Smooth muscle cell of bladder (primary cell): ENCODE measurements at places on chromosomes 6 and 20. TPM values are rescaled to one million over a fixed set of nuclear protein-coding genes. Genes with fewer than 3 reads are reported as not detected.

Gene FLRT3
- total RNA-seq: 8.7 and 32.9 TPM in 2 replicates

Gene C20orf144
- 0.09 and 0.14 TPM in 2 replicates for total RNA-seq

Gene REM1
- 0.09 TPM in 1 of 2 replicates, not detected in the other for total RNA-seq

Gene BYSL
- 13.1 and 13.6 TPM in 2 replicates for total RNA-seq

Gene CAGE1
- total RNA-seq: 0.09 and 0.14 TPM in 2 replicates

Gene RAB44
- total RNA-seq: under 0.01 TPM in 2 replicates

Gene RAET1L
- not detected in 2 replicates for total RNA-seq

Gene TMC2
- 0.18 TPM in 1 of 2 replicates, not detected in the other for total RNA-seq

Gene FNDC11
- total RNA-seq: 0.46 and 0.57 TPM in 2 replicates

Gene TNXB
- total RNA-seq: 91.2 and 144 TPM in 2 replicates

Gene KCNK15
- 0.28 and 0.83 TPM in 2 replicates for total RNA-seq

Gene NHLRC1
- 1.3 and 1.8 TPM in 2 replicates for total RNA-seq

Gene PRSS16
- total RNA-seq: 0.28 TPM in 1 of 2 replicates, not detected in the other

Gene C6orf89
- 52.9 and 60.6 TPM in 2 replicates for total RNA-seq

Gene DLL1
- total RNA-seq: 0.46 and 3.1 TPM in 2 replicates

Gene PSORS1C2
- total RNA-seq: not detected in 2 replicates

Gene IYD
- total RNA-seq: not detected in 2 replicates

Gene EPPIN
- total RNA-seq: not detected in 2 replicates

Gene C20orf141
- 0.37 TPM in 1 of 2 replicates, not detected in the other for total RNA-seq

Gene APCDD1L
- total RNA-seq: 7.0 and 14.1 TPM in 2 replicates

Gene LY6G5C
- 0.09 and 0.43 TPM in 2 replicates for total RNA-seq

Gene TINAG
- not detected in 2 replicates for total RNA-seq

Gene ARG1
- total RNA-seq: not detected in 2 replicates

Gene TOX2
- 1.1 and 1.3 TPM in 2 replicates for total RNA-seq

Gene CST4
- total RNA-seq: 0.43 TPM in 1 of 2 replicates, not detected in the other
